ENCODE measurements at places on chromosomes 16 and 17.

- DNase-seq: no peak
Measured at GRCh38 chr16:74999219-74999608, 390 bp downstream of the ZNRF1 start.

GRCh38 chr17:77781536-77781935, 177.0 kb upstream of the TNRC6C start:
- DNase-seq: no peak

DNA sequence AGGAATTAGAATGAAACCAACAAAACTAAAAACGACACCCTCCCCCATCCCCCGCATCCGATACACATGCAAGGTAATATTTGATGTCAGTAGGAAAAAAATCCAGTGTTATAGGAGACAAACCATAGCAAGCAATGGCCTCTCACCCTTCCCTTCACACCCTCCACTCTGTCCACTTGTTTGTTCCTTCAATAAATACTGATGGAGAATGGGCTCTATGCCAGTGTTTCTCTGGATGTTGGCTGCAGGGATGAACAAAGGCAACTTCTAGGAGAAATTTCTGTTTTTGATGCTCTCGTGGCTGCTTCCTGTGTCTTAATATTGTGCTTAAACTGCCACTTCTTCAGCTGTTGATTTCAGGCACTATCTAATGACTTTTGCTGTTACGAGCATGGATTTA, 98.8 kb downstream of the WWOX start:
- peak; percentile 39 for DNase-seq

GRCh38 chr16:50260206-50261159, 5.9 kb upstream of the ADCY7 start:
- DNase-seq: no peak

DNA sequence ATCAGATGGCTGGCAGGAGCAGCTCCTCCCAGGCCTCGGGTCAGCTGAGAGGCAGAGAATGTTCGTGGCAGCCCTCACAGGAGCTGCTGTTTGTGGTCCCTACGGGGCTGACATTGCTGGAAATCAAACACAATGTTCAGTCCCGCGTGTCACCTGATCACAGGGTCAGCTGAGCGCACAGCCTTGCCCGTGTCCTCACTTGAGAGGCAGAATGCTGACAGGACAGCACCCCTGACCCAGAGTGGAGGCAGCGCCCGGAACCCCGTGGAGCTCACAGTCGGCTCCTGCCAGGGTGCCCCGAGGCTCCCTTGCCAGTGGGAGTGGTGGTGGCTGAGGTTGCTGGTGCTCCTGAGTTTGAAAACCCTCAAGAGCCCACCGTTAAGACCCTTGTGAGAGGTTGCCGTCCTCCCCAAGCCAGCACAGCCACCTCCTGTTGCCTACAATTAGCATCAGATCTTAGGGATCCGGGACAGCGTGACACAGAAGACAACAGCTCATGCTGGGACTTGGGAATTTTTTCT, 3.6 kb upstream of the CHMP6 start:
- no peak for DNase-seq

GRCh38 chr17:59840329-59841090, 52.2 kb downstream of the TUBD1 start:
- DNase-seq: no peak

- no peak for DNase-seq
Measured at GRCh38 chr16:87595712-87596111, 6.6 kb upstream of the JPH3 start.

DNA sequence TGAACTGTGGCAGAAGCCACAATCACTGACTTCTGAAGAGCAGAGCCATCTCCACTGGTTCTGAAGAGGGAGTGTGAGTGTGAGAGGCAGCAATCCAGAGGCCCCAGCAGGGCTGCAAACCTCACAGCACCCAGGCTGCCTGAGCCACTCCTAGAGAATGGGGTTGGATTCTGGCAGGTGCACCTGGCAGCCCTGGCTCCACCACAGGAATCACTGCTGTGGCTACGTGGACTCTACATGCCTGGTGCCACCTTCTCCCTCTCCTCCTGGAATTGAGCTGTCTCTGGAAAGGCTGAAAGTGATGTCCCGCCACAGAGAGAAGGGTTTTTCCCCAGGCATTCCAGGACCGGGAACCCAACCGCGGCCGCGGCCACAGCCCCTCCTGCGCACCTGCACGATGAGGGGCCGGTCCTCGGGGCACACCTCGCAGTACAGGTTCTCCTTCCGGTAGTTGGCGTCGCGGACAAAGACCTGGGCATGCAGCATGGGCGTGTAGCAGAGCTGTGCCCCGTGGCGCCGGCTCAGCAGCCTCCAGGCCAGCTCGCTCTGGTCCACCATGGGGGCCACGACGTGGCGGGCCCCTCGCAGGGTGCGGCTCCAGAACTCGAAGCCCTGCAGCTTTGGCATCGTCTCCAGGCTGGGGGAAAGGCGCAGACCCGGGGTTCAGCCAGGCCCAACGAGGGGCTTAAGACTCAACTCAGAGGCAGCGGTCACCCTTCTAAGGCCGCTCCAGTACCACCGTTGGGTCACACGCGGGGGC, 991 bp downstream of the DUS1L start:
- peak; percentile 22 for DNase-seq

DNA sequence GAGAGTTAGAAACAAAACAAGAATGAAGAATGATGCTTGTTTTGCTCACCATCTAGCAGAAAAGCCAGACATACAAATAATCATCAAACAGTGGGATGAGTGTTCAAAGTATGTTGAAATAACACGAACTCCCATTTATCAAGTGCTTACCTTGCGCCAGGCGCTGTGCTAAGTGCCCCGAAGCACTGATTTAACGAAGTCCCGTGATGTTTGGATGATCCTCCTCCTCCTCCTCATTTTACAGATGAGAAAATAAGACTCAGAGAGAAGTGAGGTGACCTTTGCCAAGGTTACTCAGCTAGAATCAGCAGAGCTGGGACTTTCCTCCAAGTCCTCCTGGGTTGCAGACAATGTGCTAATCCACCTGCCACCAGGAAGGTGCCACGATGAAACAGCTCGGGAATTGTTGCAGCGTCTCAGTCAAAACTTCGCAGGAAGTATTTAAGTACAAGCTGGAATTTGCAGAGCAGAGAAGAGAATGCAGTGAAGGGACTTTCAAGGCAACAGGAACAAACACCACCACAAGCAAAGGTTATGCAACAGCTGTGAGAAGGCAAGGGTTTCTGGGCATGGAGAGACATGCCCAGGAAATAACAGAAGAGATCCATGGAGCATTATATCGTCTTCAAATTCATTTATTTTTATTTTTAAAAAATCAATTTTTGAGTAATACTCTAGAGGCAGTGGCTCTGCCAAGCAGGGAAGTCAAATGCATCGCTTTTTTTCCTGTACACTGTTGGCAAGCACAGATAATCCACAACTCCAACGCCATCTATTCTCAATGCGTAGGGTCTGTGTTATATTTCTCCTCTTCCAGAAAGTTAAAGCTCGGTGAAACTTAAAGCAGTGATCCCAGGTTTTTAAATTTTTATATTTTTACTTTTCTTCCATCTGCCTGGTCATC, 11.1 kb downstream of the PRCD start:
- no peak for DNase-seq

DNA sequence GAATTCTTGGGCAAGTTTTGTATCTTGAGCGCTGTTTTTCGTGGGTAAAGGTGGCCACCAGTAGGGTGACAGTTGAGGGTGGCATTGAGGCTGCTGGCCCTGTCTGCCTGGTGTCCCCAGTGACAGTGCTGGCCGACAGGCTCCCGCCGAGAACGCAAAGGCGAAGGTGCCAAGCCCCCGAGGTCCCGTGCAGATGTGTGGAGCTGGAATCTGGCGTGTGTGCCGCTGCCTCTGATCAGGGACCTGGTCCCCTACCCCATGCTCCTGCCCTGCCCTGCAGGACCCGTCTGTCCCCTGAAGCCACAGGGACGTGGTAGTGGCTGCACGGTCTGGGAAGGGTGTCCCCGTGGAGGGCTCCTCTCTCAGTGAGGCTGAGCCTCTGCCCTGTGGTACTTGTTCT, 3.5 kb downstream of the UBE2I start:
- no peak for DNase-seq

DNA sequence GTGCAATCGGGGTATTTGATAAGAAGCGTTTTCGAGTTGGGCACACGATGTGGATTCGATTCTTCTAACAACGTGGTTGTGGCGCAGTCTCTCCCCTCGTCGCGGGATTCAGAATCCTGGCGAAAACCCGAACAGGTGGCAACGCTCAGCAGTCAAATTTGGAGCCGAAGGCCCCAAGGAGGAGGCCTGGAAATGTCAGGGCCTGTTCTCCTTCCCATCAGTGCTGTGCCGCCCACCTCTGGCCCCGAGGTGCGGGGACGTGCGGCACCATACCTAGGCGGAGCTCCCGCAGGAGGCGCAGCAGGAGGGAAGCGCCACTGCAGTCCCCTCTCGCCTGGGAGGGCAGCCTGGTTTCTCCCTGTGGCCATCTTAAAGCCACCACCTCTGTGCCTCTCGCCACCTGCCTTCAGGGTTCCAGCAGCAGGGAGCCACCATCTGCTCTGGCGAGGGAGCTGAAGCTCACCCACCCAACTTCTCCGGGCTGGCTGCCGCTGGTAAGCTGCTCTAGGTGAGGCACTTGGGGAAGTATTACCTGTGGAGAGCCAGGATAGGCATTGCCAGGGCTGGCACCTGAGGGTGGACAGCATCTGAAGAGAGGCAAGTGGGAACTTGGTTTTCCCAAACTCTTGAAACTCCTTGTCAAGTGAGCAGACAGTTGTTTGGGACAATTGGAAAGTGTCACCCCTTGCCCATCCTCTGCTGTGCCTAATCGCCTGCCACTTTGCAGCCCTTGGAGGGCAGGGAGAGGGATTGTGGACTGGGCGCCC, 2.6 kb upstream of the AATF start:
- DNase-seq: no peak

DNA sequence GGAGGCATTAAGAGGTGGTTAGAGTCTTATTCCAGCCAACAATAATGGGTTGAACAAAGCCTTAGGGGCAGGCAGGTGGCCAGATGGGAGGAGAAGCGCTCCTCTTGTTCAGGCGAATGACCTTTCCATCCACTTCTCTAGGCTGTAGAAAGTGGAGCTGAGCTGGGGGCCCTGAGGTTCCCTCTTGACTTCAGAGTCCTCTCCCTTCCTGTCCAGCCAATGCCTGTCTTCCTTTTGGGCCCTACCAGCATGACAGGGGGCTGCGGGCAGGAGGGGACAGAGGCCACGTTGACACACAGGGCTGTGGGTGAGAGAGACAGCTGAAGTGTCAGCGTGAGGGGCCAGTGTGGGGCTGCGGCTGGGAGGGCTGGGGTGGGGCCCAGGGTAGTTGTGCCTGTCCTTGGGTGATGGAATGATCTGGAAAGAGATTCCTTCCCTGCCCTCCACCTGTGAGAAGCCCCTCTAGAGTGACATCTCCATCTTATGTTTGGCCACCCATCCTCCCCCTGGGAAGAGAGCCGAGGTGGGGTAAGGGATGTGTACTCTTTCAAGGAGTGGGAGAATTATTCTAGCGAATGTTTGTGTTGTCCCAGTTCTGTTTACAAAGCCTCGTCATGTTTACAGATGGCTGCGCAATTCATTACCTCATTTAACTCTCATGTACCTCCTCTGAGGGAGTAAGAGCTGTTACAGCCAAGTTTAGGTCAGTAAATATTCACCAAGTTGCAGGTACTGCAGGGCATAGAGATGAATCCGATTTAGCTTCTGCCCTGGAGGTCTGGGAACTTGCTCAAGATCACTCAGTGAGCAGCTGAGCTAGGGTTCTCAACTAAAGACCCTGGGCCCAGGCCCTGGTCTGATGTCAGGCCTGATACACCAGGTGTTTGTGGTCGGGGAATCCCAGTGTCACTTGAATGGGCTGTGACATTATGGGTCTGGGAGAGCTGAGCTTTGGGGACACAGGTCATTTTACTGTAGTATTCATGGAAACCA, 3.3 kb downstream of the ERBB2 start:
- DNase-seq: no peak

DNA sequence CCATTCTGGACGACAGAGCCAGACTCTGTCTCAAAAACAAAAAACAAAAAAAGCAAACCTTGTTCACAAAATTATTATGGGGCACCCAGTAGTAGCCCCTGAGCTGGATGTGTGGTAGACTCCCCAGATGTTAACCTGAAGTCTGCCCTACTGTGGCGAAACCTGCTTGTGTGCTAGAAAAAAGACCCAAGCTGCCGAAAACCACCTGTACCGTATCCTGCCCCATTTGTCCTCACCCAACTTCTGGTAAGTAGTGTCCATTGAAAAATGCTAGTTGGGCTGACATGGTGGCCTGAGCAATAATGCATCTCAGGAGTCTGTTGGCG, 9.1 kb downstream of the RMI2 start:
- no peak for DNase-seq

GRCh38 chr16:56530872-56531271, 11.0 kb upstream of the BBS2 start:
- no peak for DNase-seq

DNA sequence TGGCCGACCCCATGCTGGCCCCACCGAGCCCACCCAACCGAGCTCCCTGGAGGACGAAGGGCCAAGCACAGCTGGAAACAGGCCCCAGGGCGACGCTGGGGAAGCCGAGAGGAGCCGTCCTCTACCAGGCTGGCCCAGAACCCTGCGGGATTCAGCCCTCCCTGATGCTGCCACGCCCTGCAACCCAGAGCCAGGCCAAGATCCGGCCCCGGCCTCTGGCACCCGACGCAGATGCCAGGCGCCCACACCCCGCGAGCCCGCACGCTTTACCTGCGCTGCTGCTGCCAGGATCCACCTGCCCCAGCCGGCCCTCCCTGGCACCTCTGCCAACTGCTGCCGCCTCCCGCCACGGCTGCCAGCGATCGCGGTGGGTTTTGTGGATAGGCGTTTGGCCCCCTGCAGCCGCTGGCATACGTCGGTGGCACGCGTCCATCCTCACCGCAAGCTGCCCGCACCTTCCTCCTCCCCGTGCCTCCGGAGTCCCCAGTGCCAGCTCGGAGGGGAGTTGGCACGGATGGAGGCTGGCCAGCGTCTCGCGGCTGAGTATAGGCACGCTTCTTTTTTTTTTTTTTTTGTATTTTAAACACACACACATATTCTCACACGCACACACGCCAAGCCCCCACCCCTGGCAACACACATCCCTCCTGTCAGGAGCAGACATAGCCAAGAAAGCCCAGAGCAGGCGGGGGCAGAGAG, 41.3 kb upstream of the ACSF3 start:
- peak; percentile 8 for DNase-seq

GRCh38 chr17:27756467-27757371, 43.6 kb downstream of the NOS2 start:
- peak; percentile 10 for DNase-seq

DNA sequence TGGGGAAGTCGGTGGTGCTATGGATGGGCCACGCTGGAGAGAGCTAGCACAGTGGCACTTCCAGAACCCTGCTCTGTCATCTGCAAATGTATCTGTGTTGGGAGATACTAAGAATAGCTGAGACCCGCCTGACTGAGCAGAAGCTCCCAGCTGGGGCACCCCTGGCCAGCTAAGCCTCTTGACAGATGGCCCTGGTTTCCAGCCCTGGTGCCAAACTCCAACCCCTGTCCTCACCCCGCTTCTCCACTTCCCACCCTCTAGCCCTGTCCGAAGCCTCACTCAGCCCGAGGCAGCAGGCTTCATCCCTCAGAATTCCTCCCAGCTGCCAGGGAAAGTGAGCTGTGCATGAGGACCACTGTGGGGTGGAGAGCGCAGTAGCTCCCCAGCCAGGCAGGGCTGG, 124.4 kb downstream of the CCDC144A start:
- DNase-seq: no peak

All from NCI-H1105 treated with DMSO at 0.1 percent for 48 hours (cell line).